ENCODE measurements at places on chromosomes 6 and 20.

- DNase-seq = no peak
Measured at GRCh38 chr20:17471606-17472187, 59.5 kb downstream of the BFSP1 start.

GRCh38 chr6:11345536-11345935 lies 113.1 kb upstream of the NEDD9 start:
- DNase-seq = no peak

GRCh38 chr20:41551011-41551705 lies 67.0 kb downstream of the CHD6 start:
- DNase-seq = no peak

DNA sequence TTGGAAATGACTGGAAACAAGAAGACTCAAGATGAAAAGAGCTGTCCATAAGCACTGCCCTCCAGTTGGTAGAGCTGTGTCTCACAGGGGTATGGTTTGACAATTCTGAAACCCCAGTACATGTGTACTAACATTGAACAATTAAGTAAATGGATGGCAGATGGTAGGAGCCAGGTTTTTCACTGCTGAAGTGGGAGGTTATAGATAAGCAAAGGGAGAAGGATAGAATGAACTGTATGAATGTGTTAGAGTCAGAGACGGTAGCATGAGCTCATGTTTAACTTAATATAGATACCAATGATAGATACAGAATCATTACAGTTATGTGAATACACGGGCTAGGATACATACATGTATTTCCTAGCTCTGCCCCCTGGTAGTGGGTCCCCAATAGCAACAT lies 95.0 kb upstream of the SIRPA start:
- no peak for DNase-seq

DNA sequence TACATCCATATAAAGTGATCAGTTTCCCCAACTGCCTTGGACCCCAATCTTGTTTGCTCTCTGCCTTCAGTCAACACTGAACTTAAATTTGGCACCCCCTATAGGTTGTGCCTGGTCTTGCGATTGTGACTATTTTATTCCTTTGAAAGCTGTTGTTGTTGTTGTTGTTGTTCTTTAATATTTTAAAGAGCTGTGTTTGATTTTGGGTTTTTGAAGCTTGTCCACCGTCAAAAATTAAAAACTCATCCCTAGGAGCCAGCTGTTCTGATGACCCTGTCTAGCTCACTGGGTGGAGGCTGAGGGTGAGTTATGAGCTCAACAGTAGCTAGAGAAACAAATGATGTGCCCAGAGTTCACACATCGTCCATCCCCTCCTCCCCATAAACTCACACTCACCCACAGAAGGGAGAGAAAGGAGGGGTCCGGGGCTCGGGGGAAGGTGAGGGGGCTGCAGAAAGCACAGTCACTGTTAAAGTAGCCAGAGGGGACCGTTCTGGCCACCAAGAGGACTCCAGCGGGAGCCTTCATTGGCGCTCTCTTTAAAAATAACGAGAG lies 4.0 kb downstream of the SIM1 start:
- DNase-seq = no peak

DNA sequence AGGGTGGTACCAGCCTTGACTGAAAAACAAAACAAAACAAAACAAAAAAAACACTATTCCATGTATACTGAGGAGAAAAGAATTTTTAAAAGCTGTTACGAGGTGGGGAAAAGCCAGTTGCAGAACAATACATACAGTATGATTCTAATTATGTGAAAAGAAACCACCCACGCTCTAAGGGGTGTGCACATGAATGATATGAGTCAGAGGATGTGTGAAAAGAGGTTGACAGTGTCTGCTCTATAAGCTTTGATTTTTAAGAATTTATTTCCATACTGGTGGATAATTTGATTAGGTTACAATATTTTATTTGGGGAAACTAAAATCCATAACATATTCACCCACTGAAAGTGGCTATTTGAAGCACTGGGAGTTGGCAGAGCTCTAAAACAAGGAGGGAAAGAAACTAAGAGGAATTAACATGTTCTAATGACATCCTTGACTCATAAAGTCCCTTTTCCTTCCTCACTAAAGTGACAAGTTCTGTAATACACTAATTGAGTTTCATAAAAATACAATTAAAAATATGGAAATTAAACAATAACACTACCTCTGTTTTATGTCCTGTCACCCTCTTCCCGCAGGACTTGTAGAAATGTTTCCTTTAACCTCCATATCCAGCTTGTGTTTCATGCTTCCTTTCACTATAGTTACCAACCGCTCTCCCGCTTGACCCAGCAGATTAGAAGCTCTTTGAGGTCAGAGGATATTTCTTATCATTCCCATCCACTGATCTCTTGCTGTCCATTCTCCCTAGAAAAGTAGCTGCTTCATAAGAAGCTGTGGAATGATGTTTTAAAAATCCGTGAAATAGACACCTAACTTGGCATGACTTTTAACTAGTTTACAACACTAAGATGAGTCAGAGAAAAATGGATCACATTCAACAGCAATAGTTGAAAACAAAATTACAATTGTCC lies 118.6 kb upstream of the CCDC28A start:
- DNase-seq = no peak

GRCh38 chr6:36076178-36077063 lies 48.8 kb downstream of the MAPK14 start:
- no peak for DNase-seq

DNA sequence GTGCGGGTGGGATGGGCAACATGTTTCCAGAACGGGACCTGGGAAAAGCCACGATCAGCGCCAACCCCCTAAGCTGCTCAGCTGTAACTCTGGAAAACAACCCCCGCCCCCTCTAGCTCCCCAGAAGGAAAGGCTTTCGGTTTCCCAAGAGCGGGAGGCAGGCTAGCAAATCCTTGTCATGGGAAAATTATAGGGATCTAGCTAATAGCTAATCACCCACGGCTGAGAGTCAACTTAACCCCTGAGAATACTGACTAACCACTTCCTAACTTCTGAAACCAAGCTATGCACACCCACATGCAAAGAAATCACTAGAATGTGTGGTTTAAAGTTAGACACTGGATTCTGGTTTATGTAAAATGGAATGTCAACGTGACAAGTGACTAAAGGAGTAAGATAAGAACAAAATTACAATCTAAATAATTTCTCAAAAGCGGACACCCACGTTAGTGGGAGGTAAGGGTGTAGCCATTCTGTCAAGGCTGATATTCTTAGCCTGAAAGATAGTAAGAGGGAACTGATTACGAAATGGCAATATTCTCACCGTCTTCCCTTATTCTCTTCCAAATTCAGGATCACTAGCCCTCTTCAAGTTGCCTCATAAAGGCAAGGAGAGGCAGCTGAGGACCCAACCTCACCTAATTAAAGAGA lies 20.1 kb downstream of the JAG1 start:
- no peak for DNase-seq

DNA sequence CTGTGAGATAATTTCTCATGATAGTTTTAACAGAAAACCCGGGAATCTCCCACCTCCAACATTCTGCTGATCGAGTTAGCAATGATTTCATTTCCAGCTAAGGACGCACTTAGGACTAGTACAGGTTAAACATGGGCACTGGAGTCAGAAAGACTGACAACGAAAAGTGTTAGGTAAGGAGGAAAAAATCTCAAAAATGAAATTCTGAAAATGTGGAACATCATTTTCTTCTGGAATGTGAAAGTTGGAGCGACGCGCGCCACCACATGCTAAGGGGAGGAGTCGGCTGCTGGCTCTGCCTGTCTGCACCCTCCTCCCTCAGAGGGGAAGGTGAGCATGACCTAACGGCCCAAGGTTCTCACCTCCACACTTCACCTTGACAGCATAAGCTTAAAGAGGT lies 221.6 kb upstream of the KCNG1 start:
- DNase-seq = no peak

- no peak for DNase-seq
Measured at GRCh38 chr6:135586388-135586787, 88.8 kb upstream of the AHI1 start.

DNA sequence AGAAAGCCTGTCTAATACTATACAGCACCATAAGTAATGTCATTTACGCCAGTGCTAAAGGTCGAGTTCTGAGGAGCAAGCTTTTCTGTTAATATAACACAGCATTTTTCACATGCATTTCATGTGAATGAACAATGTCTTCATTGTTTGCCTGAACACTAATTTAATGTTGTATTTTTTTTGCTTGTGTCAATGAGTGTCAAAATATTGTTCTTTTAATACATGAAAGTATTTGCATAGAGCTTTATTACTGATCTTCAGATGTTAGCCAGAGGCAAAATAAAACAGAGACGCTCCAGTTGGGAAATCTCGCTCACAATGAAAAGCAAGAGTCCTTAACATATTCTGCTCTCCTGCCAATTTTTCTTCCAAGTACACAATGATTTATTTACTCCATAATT lies 151.8 kb downstream of the FOXC1 start:
- no peak for DNase-seq

DNA sequence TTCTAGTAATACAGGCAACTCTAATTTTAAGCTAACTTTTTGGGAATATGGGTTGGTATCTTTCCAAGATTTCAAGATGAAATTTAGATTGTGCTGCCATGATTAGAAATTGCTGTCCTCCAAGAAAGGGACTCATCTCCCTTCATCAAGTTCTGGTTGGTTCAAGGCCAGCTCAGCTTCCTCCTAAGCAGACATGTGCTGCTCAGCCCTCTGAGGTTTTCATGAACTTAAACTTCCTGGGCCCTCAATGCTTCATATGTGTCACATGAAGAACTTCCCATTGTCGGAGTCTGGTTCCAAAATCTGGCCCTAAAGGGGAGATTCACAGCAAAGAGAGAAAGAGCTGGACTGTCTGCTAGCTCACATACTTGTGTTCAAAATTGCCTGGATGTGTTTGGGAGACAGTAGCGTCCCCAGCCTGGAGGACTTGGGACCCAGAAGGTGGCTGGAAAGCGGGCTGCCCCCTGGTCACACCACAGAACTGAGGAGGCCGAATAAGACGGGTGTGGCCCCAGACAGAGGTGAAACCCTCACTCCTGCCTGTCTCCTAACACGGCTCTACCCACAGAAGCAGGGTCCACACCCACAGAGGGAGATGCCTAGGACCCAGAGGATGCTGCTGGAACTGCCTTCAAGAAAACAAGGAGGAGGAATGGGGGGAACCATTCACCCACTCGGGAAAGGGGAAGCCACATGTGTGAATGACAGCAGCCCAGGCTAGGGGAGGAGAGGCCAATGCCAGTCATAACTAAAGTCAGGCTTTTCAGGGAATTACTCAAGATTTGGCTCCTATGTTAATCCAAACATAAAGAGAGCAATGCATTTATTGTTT lies 54.3 kb upstream of the GPR31 start:
- no peak for DNase-seq
